Esophagus mucosa (tissue), 1 donor: ENCODE measurements at places on chromosomes 13 and 19. TPM values are rescaled to one million over a fixed set of nuclear protein-coding genes. Genes with fewer than 3 reads are reported as not detected.

- no peak for ATAC-seq
Observed at GRCh38 chr19:51566489-51567100, 4.5 kb upstream of the ZNF175 start.

UBE2L5 gene
- total RNA-seq: not detected

GRCh38 chr13:24618011-24618955 is 61.9 kb upstream of the ATP12A start:
- ATAC-seq: peak; percentile 43

NCAN gene
- not detected for total RNA-seq

DNA sequence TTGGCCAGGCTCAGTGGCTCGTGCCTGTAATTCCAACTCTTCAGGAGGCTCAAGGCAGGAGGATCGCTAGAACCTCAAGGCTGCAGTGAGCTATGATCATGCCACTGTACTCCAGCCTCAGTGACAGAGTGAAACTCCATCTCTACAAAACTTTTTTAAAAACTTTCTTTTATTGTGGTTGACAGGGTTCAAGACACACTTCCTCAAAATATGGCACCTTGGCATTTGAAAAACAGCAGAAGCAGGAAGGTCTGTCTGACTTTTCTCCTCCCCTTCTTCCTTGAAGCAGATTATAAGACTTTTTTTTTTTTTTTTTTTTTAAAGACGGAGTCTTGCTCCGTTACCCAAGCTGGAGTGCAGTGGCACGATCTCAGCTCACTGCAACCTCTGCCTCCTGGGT is 100.3 kb downstream of the TM9SF2 start:
- ATAC-seq: no peak

DNA sequence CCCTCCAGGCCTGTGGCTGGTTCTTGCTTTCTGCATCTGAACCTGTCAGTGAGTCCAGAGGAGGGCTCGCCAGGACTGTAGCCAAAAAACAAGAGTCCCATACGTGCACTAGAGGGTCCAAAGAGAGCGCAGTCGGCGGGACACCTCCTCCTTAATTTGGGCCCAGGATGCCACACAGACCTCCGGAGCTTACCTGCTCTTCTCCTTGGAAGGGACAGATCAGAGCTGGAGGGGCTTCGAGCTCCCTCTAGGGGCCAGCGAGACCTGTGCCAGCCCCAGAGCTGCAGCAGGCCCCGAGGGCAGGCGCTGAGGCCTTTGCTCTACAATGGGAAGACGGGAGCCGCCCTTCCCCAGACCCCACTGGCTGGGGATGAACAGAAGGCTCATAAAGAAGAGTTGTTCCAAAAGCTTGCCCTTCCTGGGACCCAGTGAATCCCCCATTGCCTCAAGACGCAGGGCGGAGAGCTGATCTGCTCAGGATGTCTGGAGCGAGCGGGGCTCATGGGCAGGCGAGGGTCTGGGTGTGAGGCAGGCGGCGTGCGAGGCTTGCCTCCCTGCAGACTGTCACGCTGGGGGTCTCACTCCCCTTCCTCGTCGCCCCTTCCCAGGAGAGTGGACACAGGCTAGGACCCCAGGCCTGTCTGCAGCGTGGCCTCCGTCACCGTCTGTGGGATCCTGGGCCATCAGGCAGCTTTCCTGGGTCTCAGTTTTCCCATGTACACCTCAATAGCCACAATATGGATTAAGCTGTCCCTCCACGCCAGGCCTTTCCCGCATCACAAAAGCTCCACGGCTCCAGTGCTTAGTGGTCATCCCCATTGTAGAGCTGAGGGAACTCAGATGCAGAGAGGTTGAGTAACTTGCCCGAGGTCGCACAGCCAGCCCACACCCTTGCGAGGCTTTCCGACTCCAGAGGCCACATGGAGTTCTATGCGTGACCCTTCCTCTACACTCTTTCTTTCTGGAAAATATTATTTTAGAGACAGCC is 46.9 kb upstream of the VSTM2B start:
- no peak for ATAC-seq

DNA sequence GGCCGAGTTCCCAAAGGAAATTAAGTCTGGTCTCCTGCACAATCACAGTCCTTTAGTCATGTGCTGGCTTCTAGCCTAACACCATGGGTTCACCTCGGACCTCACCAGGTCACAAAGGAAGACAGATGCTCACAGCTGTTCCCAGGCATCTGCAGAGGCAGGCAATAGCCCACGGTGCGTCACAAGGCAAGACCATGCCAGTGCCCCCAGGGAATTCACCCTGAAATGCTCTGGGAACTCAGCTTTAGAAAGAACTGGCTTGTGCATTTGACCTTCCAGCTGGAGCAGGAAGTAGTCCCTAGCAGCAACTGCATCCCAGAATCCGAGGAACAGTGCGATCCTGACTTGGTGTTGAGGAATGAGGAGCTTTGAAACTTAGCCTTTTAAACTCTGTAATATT is 96.8 kb upstream of the WASF3 start:
- ATAC-seq: no peak

NLRP4 gene
- not detected for total RNA-seq

PCDH20 gene
- total RNA-seq: 0.16 TPM

DNA sequence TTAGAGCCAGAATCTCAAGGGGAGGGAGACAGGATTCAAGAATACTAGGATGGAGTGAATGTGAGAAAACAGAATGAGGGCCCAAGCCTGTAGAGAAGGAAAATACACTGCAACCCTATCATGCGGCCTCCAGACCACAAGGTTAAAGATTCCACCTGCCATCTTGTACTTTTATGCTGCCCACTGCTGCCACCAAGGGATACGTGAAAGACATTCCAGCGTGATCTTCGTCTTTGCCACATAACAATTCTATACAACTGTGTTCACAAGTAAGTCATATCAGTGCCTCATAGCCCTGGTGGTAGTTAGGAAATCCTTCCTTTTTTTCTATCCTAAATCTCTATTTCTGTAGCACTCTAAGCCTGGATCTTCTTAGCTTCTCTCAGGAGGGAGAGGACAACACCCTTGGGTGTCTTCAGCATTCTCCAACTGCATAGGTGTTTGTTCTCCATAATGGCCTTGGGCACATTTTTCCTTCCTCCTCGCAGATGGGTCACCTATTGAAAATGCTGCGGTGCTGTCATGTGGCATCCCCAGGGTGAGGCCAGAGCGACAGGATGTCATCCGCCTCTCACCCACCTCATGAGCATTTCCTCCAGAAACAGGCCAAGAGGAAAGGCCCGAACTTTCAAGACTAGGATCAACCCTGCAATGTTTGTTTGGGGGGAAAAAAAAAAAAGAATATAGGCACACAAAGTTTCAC is 13.6 kb downstream of the TPT1 start:
- peak; percentile 41 for ATAC-seq

DNA sequence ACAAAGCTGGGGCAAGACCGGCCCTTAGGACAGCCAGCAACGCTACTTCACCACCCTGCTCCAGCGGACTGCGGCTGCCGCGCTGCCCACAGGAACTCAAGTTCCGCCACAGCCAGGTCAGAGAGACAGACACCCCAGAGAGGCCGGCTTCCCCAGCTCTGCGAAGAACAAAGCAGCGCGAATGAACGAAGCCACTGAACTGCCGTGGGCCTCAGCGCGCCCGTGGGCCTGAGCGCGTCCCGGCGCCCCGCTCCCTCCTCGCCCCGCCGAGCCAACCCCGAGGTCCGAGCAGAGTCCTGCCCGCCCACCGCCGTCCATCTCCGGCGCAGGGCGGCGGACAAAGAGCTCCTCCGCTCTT is 158.4 kb downstream of the RNF17 start:
- ATAC-seq: peak; percentile 48

KLHL1 gene
- total RNA-seq: not detected

IPO5 gene
- total RNA-seq: 69.5 TPM

- no peak for ATAC-seq
Observed at GRCh38 chr13:104532132-104532531, 1465.9 kb upstream of the SLC10A2 start.

SOX1 gene
- not detected for total RNA-seq

GRCh38 chr19:45050036-45050435 is 11.2 kb downstream of the CLASRP start:
- no peak for ATAC-seq

DNA sequence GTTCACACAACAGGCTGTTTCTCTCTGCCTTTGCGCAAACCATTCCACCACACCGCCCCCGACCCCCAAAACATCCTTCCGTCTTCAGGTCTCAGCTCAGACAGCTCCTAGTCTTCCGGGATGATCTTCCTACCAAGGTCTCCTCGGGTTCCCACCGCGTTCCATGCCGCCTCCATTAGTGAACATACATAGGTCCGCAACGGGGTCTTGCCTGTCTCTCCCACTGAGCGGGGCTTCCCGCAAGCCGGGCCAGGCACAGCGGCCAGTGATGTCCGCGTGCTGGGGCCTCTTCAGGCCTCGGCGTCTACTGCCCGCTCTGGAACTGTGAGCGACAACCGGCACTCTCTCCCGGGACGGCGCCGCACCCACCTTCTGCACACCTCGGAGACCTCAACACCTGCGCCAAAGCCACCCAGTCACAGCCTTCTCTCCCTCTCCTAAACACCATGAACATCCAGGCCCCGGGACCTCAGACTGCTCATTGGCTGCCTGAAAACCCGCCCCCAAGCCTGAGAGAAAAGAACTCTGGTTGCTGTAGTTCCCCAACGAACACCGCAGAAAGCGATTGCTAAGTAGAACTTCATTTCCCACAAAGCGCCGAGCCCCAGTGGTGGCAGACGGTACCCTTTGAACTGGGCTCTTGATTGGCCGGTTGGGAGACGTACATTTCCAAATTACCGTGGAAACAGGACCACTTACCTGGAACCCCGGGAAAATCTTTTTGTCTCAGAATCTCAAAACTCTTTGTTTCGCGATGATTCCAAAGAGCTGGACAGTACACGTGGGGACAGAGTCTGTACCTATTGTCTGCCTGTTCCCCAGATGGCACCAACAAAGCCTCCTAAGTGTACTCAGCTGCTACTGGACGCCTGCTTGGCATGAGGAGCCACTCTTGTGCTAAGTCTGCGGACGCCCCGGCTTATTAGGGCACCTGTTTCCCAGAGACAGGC is 9.5 kb downstream of the DYRK1B start:
- ATAC-seq: peak; percentile 80

MAST1 gene
- total RNA-seq: not detected

GRCh38 chr13:42971691-42972347 is 20.2 kb downstream of the EPSTI1 start:
- ATAC-seq: no peak

- ATAC-seq: no peak
Observed at GRCh38 chr13:78478183-78478582, 125.2 kb downstream of the POU4F1 start.

F10 gene
- 0.56 TPM for total RNA-seq

DNA sequence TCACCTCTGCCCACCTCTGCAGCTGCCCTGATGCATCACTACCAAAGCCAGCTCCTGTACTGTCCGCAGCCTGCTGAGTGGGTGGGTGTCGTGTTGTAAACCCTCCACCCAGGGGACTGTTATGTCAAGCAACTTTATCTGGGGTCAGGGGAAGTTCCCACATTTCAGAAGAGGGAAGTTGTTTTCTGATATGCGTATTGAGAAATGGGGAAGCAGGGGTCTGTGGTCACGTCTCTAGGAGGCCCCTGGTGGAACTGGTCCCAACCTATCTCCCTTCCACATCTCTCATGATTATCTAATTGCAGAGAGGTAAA is 31.2 kb downstream of the CLEC17A start:
- no peak for ATAC-seq

ADAT3 gene
- 5.5 TPM for total RNA-seq

DNA sequence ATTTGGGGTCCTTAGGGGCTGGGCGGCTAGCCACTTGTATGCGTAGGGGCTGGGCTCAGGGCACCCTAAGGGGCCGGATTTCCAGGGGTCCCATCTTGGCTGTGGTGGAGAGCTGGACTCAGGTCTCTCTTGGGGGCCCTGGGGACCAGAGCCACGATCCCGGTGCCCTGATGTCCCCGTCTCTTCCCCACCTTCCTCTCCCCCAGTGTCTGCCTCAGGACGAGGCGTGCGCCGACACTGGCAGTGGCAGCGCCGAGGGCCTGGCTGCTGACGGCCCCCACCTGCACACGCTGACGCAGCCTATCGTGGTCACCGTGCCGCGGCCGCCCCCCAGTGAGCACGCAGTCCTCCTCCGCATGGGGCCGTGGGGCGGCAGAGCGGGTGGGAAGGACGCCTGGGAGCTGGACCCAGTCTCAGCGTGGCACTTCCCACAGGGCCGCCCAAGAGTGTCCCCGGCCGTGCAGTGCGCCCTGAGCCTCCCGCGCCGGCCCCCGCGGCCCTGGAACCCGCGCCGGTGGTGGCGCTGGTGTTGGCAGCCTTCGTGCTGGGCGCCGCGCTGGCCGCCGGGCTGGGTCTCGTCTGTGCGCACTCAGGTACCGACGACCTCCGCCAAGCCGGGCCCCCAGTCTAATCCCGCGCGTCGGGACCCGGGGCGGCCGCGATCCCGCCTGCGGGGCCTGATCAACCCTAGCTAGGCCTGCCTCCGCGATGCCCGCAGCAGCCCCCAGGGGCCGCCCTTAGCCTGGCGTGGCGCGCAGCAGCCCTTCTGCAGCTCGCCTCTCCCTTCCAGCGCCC is 2.7 kb upstream of the SNAPC2 start:
- no peak for ATAC-seq

CTU1 gene
- total RNA-seq: 5.3 TPM

ILF3 gene
- 160 TPM for total RNA-seq

SLC46A3 gene
- total RNA-seq: 0.84 TPM

DKKL1 gene
- 0.24 TPM for total RNA-seq

DNA sequence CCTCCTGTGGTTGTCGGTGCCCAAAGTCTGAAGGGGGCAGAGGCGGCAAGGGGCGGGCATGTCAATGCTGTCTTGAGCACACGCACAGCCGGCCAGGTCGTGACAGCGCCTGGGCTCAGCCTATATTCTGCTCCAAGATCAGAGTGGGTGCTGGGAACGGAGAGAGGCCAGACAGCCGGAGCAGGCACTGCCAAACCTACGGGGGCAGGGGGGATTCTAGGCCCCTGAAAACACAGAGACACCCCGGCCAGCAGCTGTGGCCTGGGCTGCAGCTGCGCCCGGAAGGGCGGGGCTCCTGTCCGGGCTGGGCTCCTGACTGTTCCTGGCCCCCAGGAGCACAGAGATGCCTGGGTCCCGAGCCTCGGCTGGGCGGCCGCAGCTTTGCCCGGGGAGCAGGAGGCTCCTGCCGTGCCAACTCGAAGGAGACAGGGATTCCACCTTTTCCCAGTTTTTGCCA is 2662.9 kb upstream of the PCDH20 start:
- ATAC-seq: no peak

DNA sequence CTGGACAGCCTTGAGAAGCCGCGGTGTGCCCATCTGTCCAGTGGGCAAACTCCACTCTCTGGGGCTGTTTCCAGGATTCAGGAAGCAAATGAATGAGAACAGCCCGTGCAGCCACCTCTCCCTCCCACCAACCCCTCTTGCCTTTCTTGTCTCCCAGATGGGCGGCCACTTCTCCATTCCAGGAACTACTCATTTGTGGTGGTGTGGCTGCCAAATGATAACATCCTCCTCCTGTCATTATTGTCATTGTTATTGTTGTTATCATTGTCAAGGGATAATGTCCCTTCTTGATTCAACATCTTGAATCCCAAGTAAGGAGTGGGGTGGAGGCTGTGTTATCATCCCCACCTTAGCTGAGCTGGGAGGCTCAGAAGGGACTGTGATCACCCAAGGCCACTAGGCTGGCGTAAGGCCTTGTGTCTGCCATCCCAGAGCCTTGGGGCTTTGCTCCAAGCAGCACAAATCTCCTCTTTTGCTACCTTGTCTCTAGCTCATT is 1.6 kb downstream of the DNM2 start:
- ATAC-seq: no peak

TSKS gene
- 0.12 TPM for total RNA-seq

NFIC gene
- 68.2 TPM for total RNA-seq

FOXA3 gene
- not detected for total RNA-seq

SHISA7 gene
- total RNA-seq: not detected

PALM3 gene
- total RNA-seq: 0.08 TPM

PRR19 gene
- 0.84 TPM for total RNA-seq
